ENCODE measurements at places on chromosomes 13 and 19. TPM values are rescaled to one million over a fixed set of nuclear protein-coding genes. Genes with fewer than 3 reads are reported as not detected.
A peak's percentile ranks its signal among the peaks of the same experiment; 100 is the strongest.

The PPM1N gene
- total RNA-seq, result 1.6 TPM

The MAMSTR gene
- 0.13 TPM for total RNA-seq

The TNFSF11 gene
- under 0.01 TPM for total RNA-seq

The GRK1 gene
- total RNA-seq, result not detected

The LGALS14 gene
- total RNA-seq, result not detected

The PCDH9 gene
- total RNA-seq, result 0.26 TPM

GRCh38 chr13:48773531-48774275, 120.0 kb downstream of the CYSLTR2 start:
- no peak for DNase-seq

- peak; percentile 0 for DNase-seq
Measured at GRCh38 chr19:28242317-28242927, 970.5 kb downstream of the UQCRFS1 start.

- DNase-seq, result peak; percentile 72
Measured at GRCh38 chr19:39390451-39390750, 505 bp downstream of the PAF1 start.

GRCh38 chr19:5122121-5122400, 153.1 kb downstream of the KDM4B start:
- no peak for DNase-seq

DNA sequence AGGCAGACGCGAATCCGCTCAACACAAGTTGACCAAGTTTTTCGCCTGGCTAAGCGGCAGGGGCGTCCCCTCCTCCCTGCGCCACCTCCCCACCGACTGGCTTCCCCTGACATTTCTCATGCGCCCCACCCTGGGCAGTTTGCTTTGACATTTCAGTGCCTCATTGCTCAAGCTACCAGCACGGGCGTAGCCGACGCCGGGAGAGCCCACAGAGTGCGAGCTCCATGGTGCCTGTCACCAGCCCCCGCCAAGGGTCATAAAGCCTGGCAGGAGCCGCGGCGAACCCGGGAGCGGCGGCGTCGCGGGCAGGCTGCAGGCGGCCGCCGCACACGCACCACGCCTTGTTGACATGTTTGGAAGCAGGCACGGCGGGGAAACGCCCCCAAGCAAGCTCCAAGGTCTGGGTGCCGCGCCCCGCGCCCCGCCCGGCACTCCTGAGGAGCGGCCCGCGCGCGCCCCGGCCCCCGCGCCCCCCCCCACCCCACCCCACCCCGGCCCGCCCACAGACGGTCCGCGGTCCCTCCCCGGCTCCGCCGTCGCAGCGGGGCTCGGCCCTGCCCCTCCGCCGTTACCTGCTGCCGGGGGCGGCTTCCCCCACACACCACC, 601 bp downstream of the FBXL3 start:
- DNase-seq, result peak; percentile 61

GRCh38 chr13:22866221-22866620, 314.6 kb upstream of the SGCG start:
- no peak for DNase-seq

- DNase-seq, result no peak
Measured at GRCh38 chr13:25978961-25979360, 72.9 kb downstream of the SHISA2 start.

GRCh38 chr13:33441015-33441414, 155.5 kb upstream of the STARD13 start:
- peak; percentile 46 for DNase-seq

DNA sequence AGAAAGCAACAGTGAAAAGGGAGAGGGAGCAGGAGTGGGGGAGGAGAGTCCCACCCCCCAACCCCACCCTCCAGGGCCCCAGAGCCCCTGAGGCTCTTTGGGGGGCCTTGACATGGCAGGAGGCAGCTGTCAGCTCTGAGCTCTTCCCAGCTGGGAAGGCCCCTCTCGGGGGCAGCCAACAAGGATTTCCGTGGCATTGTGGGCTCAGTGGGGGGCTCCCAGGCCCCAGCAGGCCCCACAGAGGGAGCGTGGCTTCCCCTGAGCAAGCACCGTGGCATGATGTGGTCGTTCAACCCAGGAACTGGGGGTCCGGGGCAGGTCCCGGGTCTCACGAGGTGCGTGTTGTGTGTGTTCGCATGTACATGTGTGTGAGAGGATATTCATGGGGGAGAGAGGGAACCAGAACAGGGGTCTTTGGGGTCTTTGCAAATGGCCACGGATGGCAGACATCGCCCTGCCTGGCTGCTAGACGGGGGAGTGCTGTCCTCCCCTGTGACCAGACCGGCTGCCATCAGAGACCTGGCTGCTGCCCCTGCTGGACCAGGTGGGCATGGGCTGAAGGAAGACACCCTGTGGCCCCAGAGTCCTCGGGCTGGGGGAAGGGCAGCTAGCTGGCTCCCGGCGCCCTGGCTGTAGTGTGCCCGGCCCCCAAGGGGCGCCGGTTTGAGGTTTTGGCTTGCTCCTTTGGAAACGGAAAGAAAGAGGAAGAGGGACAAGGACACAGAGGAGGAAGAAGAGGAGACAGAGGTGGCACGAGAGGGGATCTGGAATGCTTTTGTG, 3.7 kb upstream of the AKAP8L start:
- DNase-seq, result no peak

GRCh38 chr13:31781064-31781463, 41.7 kb downstream of the RXFP2 start:
- DNase-seq, result no peak

- peak; percentile 26 for DNase-seq
Measured at GRCh38 chr13:108214441-108215271, 680 bp downstream of the LIG4 start.

- no peak for DNase-seq
Measured at GRCh38 chr19:50024719-50025021, 502 bp downstream of the VRK3 start.

DNA sequence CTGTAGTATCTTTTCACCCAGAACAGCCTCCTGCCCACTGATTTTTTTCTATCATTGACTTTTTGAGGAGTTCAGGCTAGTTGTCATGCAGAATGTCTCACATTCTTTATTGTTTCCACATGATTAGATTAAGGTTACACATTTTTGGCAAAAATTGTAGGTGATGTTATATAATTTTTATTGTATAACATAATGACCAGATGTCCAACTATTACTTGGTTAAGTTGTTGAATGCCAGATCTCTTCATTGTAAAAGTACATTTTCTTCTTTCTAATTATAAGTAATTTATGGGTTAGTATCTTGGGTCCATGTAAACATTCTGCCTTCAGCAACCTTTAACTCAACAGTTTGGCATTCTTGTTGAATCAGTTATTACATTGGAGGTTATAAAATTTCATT, 138.4 kb downstream of the POSTN start:
- DNase-seq, result no peak

DNA sequence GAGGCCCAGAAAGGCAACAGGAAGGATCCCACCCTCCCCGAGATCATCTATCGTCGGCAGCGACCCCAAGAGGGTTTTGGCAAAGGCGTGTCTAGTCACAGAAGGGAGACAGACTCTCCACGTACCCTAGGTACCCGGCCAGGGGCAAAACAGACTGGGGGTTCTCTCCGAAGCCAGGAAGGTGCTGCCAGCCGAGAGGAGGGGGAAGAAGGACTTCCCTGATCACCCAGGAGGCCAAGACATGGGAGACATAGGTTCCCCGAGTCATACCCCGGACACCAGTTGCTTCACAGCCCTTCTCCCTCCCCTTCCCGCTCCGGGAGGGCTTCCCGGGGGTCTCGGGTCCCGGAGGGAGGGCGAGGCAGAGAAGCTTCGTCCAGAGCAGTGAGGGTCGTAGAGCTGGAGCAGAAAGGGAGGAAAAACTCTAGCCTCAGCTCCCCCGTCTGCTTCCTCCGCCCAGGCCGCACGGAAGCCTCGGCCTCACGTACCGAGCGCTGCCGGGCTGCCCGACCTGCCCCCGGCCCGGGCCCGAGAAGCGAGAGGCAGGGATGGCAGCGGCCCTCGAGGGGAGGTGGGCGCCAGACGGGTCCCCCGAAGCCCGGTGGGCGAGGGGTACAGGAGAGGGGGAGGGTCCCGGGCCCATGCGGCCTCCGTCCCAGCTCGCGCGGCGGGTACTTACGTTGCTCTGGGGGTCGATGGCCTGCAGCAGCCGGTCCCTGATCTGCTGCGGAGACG, 644 bp downstream of the MED26 start:
- DNase-seq, result no peak

DNA sequence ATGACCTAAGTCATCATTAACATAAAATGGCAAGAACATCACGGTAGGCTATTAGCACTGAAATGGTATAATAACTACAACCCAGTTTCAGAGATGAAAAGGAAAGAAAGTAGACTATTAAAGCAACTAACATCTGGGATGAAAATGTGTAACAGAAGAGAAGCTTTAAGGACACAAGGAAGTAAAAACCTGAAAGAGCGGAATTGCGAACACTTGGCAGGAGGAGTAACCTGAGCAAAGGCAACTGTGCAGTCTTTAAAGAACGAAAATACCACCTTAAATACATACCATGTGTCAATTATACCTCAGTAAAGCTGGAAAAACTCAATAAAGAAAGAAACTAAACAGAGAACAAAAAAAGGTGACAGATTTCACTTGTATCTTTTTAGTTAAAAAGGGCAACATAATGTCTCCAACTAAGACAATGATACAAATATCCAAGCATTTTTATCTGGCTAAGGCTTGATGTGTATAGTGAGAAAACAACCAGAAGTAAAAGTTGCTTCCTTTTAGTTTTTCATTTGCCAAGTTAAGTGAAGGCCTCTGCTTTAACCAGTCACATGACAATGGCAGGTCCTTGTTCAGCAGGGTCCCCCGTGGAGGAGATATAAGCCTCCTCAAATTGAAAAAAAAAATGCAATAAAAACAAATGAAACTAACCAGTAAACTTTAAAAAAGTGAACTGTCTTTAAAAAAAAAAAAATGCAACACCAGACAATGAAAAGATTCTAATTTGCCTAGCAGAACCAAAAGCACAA, 11.6 kb downstream of the USP12 start:
- DNase-seq, result no peak
